GM04503 (cell line): ENCODE measurements at places on chromosomes 3 and 15.
A peak's percentile ranks its signal among the peaks of the same experiment; 100 is the strongest.

- DNase-seq: no peak
Measured at GRCh38 chr3:130950124-130950523, 56.2 kb downstream of the ATP2C1 start.

DNA sequence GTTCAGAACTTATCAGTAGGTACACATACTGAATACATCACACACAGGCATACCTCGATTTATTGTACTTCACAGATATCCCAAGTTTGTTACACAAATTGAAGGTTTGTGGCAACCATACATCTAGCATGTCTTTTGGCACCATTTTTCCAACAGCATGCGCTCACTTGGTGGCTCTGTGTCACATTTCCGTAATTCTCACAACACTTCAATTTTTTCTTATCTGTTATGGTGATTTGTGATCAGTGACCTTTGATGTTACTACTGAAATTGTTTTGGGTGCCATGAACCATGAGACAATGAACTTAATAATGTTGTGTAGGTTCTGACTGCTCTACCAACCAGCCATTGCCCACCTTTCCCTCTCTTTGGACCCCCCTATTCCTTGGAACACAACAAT lies 10.8 kb downstream of the PARL start:
- DNase-seq: no peak

DNA sequence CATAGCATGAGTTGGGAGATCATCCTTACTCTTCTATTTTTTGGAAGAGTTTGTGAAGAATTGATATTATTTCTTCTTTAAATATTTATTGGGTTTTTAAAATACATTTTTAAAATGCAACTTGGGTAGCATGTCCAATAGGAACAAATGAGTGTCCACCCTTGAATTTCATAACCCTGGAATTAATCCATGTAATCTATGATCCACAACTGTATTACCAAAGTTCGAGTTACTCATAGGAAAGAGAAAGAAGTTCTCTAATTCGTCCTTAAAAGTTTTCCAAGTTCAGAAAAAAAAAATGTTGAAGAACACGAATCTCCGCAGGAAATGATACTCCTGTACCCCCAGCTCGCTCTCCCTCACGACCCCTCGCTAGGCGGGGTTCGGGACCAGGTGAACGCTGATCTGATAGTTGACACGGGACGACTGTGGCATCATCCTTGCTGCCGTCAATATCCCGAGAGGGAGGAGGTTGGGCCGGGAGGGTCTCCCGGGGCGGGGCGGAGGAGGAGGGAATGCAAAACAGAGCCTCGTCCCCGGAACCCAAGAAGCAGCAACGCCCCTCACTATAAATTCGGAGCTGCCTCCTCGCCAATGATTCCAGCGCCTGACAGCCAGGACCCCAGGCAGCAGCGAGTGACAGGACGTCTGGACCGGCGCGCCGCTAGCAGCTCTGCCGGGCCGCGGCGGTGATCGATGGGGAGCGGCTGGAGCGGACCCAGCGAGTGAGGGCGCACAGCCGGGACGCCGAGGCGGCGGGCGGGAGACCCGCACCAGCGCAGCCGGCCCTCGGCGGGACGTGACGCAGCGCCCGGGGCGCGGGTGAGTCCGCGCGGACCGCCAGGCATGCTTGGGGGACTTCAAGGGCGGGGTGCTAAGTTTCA lies at the start of gene AGTR1:
TSS of gene AGTR1 (plus strand) at position 598 of the 884 bp plus-strand sequence. CDS start 43,133 bp downstream, outside the sequence.
- DNase-seq: no peak

- DNase-seq: no peak
Measured at GRCh38 chr15:59165726-59166125, 40.9 kb upstream of the LDHAL6B start.

DNA sequence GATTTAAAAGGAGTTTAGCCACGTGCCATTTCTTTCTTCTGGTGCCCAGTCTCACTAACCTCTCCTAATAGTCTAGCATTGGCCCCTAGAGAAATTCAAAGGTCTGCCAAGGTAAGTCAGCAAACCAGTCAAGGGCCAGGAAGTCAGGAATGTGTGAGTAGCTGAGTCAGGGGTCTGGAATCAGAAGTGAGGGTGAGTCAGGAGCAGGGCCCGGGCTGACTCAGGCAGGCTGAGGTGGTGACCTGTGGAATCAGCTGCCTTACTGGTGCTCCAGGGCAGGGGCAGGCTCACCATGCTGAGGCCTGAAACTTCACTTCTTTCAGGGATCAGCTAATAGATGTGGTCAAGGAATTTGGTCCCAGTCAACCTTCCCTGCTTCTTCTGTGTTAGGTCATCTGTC lies 105.8 kb upstream of the MYZAP start:
- DNase-seq: peak; percentile 45

DNA sequence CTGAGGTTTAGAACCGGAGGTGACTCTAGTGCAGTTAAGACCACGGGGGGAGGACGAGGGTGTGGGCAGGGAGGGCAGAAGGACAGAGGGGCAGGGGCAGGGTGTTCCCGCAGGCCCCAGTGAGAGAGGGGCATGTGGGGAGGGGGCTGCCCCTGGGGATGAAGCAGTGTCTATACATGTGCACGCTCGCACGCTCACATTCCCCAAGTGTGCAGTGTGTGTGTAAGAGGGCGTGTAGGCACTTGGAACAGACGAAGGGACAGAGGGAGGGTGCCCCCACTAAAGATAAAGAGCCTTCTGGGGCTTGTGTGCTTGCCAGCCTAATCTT lies 69.5 kb upstream of the MEF2A start:
- DNase-seq: no peak

DNA sequence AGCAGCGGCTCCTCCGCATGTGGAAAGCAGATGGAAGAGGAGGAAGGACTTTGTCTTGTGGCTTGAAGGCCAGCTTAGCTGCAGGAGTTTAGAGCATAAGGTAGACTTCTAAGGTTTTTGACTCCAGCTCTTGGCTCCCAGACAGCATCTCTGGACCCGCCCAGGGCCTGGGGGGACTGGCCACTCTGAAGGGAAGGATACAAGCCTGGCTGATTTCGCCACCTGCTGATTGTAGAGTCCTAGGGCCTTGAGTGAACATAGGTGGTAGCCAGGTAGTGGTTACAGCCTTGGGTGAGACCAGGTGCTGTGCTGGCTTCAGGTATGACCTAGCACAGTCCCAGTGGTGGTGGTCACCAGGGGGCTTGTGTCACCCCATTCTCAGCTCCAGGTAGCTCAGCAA lies 48.4 kb upstream of the RPL35A start:
- no peak for DNase-seq

DNA sequence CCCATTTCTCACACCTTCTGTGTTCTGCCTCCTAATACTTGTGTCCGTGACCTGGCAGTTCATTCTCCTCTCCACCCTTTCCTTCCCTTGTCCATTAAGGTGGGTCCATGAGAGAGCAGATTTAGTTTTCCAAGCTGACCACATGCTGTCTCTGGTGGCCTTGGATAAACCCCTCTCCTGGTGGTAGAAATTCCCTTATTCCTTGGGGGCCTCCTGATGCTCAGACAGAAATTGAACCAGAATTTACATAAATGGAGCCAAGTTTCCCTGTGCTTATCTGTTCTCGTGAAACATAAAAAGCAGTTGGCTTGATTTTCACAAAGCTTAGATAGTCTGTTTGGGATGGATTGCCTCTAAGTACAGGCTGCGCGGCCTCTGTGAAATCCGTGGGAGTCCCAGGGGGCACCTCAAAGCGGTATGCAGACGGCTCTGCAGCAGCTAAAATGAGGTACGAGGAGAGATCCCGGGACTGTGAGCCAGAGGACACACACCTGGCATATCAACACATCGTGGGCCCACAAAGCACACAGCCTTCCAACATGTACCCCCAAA lies 101.0 kb upstream of the NMNAT3 start:
- no peak for DNase-seq

DNA sequence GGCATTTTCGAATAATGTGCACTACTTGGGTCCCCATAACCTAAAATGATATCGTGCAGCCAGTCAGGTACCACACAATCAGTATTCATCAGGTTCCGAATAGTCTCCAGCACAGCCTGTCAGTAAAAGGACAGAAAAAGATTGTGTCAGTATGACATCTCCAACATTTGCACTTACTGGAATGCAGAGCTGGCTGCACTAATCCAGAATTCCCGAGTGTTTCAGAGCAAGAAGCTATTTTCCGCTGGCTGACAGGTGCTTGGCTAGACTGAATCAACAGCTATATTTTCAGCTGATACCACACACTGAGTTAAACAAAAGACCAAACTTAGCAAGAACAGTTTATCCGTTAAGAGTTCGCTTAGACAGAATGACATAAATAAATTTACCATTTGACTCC lies 68.8 kb downstream of the AQR start:
- no peak for DNase-seq

DNA sequence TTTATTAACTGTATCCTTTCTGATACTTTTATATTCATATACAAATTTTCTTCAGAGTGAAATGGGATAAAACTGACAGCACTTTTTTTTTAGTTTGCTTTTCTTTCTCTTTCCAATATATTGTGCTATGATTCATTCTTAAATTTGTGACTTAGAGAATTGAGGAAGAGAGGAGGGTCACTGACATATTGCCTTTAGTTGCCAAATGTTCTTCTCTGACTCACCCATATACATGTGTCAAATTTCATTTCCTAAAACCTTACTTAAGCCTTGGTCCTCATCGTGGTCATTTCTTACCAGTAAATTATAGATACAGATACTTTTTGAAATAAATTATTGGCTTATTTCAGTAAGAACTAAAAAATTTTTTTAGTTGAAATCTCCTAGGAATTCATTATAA lies 53.9 kb downstream of the CLASP2 start:
- no peak for DNase-seq

GRCh38 chr3:52452570-52453221 lies 1.1 kb downstream of the TNNC1 start:
- DNase-seq: no peak

GRCh38 chr3:36444909-36445308 lies 64.6 kb downstream of the STAC start:
- DNase-seq: peak; percentile 40

- DNase-seq: no peak
Measured at GRCh38 chr3:193556841-193557240, 2.1 kb upstream of the ATP13A4 start.

DNA sequence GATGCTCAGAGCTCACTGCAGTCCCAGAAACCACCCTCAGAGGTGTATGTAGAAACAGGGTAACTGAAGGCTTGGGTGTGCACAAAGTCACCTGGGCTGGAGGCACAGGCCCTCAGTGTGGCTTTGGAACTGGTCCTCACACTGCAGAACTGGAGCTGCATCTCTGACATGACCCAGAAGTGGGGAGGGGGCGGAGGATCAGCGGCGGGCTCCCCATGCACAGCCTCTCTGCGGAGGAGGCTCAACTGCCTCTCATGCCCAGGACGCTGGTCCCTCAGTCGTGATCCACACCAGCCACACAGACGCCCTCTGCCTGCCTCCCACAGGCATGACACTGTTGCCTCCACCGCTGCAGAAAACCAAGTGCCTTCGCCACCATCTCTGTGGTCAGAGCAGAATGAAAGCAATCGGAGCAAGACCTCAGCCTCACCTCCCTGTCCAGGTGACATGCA lies 73.7 kb downstream of the TM2D3 start:
- no peak for DNase-seq

GRCh38 chr3:175885231-175885766 lies 1026.2 kb downstream of the NAALADL2 start:
- no peak for DNase-seq

- DNase-seq: no peak
Measured at GRCh38 chr3:44114142-44114541, 127.5 kb upstream of the TOPAZ1 start.

- DNase-seq: no peak
Measured at GRCh38 chr3:127363171-127363570, 75.3 kb upstream of the PRR20G start.

GRCh38 chr3:148158210-148158609 lies 539.5 kb upstream of the AGTR1 start:
- no peak for DNase-seq

GRCh38 chr3:155745795-155746550 lies 1.1 kb upstream of the PLCH1 start:
- DNase-seq: no peak

GRCh38 chr15:71603379-71603778 lies 207.0 kb upstream of the NR2E3 start:
- no peak for DNase-seq

- no peak for DNase-seq
Measured at GRCh38 chr3:159974-160373, 36.6 kb upstream of the CHL1 start.

DNA sequence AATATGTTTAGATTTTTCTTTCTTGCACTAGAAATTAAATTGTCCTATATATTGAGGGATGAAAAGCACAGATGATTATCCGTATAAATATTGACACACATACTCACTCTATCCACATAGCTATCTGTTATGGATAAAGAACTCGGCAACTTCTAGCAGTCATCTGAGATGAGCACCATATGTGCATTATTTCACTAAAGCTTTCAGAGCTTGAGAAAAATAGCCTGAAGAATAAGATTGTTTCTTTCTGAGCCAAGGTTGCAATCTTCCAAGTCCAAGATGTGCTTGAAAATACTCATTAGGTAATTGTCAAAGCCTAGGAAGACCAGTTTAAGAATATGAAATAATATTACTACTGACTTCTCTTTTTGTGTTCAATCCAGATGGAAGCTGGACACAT lies 40.5 kb downstream of the COL8A1 start:
- no peak for DNase-seq

DNA sequence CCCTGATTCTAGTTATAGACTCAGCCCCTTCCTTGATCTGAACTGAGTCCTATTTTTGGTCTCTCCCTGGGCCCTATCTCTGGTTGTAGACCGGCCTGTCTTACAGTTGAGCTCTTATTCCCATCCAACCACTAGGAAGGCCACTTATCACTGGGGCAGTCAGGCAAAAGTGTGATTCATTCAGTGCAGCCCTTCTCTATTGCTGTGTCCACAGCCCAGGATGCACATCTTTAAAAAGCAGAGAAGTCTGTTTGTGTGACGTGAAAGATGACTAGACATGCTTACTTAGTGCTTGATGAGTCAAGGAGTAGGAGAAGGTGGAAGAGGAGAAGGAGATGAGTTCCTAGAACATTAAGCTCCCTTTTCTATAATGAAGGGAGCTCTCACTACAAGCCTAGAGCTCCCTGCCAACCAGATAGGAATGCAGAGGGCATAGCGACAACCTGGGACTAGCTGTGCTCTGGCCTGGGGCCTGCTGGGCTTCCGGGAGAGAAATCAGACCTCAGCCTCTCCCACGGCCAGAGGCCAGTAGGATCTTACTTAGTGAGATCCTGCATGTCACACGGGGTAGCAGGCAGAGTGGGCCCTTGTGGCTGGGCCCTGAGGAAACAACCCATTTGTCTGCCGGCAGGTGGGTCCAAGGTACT lies 25.7 kb downstream of the INSYN1 start:
- peak; percentile 58 for DNase-seq

- no peak for DNase-seq
Measured at GRCh38 chr3:177777699-177778098, 580.4 kb upstream of the TBL1XR1 start.

- no peak for DNase-seq
Measured at GRCh38 chr3:147159141-147159540, 247.2 kb downstream of the ZIC4 start.

- DNase-seq: no peak
Measured at GRCh38 chr3:97810779-97811390, 10.9 kb upstream of the CRYBG3 start.

DNA sequence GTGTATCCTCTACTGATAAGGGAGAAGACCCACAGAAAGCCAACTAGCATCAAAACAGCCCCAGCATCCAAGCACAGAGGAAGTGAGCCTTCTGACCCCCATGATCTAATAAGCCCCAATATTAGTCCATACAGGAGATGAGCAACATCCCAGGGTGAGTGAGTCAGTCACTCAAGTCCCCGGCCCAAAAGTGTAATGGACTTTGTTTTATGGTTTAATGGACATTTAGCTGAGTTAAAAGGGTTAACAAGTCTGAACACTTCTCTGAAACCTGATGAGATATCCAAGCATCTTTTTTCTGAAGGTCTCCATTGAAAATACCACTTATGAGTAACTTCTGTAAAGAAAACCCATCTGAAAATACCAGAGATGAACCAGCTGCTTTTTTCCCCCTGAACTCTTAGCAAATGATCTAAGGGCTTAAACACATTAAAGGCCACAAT lies 115.6 kb downstream of the GREM1 start:
- DNase-seq: no peak
